Common myeloid progenitor, CD34-positive (primary cell): ENCODE measurements at places on chromosomes 7 and 10.

GRCh38 chr7:132446666-132447278 lies 129.5 kb downstream of the PLXNA4 start:
- DNase-seq: no peak

- DNase-seq: no peak
These were observed 112.0 kb downstream of the PDE1C start for GRCh38 chr7:31958226-31958625.

DNA sequence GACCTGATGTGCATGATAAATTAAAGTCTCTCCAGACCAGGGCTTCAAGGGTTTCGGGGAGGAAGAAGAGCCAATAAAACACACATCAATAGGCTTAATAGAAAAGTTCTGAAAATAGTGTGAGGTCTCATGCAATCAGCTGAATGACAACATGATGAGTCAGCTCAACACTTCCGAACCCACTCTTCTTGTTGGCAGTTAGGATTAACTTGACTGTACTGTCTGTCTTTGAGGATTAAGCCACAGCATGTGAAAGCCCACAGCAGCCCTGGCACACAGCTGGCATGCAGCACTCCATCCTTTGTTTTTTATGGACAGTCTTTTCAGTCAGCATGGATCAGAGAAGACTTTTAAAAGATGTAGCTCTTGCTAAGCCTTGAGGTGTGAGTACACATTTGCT lies 526.9 kb upstream of the VSTM2A start:
- no peak for DNase-seq

DNA sequence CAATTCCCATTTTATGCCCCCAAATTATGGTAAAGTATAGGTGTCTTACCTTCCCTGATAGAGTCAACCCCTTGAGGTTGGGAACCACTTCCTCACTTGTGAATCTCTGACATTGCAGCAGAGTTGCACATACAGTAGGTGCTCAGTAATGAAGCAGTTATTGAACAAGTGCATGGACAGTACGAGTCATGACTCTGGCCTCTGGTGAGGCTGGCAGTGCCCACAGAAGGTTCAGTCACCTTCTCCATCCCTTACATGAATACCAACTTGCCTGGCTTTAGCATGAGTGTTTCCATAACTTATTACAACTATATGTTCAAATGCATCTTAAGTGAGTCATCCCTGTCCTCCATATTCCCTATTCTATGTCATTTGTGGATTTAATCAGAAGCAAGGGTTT lies 340.0 kb downstream of the ELMO1 start:
- DNase-seq: no peak

DNA sequence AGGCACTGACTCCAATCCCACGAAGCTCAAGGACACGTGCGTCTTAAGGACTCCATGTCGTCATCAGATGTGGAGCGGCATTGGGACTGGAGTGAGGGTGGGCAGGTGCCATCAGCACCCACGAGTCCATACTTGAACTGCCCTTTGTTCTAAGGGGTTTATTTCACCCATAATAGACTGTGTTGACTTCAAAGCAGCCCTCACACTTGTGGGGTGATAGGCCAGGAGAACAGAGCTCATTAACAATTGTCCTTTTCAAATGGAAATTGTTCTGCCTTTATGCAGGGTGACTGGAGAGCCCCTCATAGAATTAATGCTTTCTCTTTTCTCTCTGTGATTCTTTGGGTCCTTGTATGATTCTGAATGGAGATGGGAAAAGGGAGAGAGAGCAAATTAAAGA lies 376.9 kb upstream of the MGMT start:
- DNase-seq: no peak

DNA sequence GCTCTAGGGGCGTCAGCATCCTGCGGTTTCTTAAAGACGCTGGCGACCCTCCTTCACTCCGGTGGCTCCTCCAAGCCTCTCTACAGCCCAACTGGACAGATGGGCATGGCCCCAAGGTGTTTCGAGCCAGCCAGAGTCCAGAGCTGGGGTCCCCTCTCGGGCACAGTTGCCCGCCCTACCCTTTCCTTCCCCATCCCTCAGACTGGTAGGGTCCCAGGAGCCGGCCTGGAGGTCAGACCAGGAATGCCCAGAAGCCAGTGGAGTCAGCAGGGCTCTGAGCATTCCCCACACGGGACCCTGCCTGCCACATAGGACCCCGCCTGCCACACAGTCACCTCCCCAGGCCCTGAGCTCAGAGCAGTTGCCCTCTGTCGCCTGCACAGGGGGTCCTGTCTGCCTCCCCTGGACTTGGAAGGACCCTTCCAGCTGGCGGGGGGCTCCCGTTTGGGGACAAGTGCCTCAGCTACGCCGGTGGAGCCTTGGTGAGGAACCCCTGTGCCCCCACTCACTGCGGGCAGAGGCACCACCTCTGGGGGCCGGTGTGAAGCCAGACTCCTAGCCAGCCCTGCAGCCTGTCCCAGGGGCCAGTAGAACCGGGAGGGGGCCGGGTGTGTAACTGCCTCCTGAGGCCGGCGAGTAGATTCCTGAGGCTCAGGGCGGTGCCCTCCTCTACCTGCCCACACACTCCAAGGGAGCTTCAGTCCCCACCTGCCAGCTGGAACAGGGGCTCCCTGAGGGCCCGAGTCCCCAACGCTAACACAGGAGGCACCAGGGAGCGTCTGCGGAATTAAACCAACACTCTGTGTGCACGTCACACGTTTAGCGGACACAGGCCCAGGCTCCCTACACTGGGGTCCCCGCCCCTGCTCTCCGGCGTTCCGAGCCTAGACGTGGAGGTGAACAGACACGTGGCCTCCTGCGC lies 19.4 kb upstream of the PDGFA start:
- DNase-seq: no peak

- DNase-seq: no peak
These were observed 677.8 kb downstream of the SDK1 start for GRCh38 chr7:3978839-3979238.

DNA sequence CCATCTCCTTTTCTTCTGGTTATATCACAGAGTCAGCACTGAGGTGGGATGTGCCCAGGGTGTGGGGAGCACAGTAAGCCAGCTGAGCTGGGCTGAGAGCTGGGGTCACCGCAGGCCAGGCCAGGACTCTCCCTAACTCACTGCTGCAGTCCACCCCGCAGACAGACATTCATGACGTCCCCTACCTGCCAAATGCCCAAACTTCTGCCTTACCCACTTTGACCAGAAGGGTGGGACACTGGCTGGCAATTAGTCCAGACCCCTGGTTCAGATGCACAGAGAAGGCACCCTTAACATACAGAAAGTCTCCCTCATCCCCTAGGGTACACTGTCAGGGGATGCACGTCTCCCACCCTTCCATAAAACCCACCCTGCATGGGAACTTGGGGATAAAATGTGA lies 2.1 kb downstream of the DRGX start:
- peak; percentile 12 for DNase-seq

DNA sequence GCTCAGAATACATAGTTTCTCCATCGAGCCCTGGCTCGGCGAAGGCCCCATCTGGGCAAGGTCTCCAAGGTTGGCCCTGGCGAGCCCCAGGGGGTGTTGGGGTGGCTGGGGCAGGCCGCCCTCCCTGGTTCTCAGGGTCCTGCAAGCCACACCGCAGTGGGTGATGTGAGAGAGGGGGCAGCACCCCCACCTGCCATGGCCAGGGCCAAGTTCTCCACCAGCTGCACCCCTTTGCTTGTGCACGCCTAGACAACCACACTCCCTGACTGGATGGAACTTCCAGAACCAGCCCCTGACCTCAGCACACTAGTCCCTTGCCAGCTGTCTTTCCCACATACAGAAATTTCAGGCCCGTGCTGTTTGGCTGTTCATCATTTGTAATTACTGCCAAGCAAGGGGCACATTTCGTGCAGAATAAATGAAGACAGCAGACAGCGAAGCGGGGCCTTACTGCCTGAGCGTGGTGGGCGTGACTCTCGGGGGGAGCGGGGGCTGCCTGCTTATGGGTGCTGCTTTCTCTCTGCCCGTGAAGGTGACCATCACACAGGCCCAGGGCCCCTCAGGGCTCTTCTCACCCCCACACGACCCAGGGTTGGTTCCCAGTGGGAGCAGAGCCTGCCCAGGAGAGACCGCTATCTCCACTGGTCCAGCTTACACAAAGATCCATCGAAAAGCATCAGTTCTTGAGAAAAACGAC lies 85.9 kb downstream of the ADARB2 start:
- no peak for DNase-seq

DNA sequence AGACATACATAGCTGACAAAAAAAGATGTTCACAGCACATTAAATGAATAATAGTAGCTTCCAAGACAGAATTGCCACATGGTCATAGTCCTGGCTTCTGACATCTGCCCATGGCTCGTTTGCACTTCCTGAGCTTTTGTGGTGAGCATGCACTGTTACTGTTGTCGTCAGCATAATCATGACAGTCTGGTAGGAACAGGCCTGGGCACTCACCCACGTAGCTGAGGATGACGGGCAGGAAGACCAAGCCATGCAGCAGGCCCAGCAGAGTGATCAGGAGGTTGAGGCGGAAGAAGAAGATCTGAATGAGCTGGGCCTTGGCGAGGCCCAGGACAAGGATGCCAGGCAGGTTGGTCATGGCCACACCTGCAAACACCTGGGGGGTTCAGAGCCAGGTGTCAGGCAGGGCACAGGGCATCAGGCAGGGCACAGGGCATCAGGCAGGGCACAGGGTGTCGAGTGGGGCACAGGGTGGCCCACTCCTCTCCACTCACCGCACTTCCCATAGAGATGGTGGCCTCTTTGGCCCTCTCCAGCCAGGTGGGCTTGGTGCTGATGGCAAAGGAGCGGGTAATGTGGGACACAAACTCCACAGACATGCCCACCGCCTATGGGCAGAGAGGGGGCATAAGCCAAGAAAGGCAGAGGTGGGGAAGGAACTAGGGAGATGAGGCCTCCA lies 25.3 kb upstream of the NUDCD3 start:
- no peak for DNase-seq
